ENCODE measurements at places on chromosomes 16 and 17. TPM values are rescaled to one million over a fixed set of nuclear protein-coding genes. Genes with fewer than 3 reads are reported as not detected.

The VWA3A gene
- 0.20 TPM for total RNA-seq

The MTSS2 gene
- 27.8 TPM for total RNA-seq

The PRR35 gene
- total RNA-seq, result not detected

The VKORC1 gene
- 64.7 TPM for total RNA-seq

The TBC1D3C gene
- not detected for total RNA-seq
